Activated naive CD4-positive, alpha-beta T cell (primary cell): ENCODE measurements at places on chromosomes 16 and 17.

GRCh38 chr16:49586466-49587450 is 213.2 kb downstream of the C16orf78 start:
- DNase-seq: no peak

DNA sequence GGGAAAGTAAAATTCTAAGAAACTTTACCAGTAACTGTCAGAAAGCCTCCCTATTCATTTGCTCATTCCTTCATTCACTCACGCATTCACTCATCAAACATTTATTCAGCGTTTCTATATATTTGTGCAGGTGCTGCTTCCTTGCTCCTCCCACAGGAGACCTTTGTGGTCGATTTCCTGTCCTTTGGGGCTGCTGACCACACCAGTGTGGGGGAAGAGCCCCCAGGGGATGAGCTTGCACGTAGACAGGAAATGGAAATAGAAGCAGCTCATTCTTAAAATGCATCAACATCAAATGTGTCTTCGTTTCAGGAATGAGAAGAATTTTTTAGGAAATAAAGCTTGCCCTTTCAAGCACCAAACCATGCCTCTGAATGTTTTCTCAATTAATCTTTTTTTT is 9.6 kb downstream of the PIK3R6 start:
- DNase-seq: no peak

DNA sequence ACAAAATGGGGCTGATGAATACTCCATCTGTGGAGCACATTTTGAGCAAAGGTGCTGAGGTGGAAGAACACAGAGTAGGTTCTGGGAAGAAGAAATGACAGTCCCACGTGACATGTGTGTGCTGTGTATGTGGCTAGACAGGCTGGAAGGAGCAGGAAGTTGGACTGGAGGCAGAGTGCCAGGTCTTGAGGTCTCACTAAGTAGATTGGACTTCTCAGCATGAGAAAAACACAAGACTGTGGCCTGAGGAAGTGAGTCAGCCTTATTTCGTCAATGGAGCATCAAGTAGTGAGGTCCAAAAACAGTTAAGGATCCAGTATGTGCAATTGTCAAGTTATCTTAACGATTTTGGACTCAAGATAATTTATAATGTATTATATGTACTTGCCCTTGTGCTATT is 736.5 kb downstream of the KCNJ2 start:
- DNase-seq: no peak

GRCh38 chr17:36850790-36851189 is 86.5 kb upstream of the LHX1 start:
- DNase-seq: no peak

DNA sequence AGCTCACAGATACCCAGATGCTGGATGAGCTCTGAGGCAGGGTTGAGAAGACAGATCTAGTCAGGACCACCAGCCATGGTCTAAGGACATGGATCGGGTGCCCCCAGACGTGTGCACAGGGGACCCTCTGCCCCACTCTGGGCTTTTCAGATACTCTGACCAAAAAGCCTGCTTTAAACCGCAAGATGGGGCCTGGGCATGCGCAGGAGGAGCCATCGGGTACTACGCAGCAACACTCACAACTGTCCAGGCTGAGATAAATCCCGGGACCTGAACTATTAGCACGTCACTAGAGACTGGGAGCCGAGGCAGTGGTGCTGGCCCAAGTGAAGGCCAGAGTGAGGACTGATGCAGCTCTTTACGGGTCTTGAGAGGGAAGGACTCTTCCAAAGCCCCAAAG is 32.9 kb downstream of the SCNN1G start:
- no peak for DNase-seq

DNA sequence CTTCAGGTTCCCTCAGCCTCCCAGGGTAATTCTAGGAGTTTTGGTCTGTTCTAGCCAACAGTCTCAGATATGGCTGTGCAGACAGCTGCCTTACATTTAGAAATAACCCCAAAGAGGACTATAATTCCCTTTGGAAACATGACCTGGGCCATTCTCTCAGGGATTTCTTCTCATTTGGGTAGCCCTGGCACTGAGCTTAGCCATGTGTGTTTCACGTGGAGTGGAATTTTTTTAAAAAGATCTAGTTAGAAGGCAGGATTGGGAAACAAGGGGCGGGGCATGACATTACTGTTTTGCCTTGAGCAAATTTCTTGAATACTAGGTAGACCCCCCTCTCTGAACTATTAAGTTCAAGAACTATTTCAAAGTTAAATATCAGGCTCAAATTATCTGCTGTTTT is 29.6 kb upstream of the MRC2 start:
- DNase-seq: no peak

GRCh38 chr17:79036596-79036995 is 12.6 kb downstream of the C1QTNF1 start:
- no peak for DNase-seq

GRCh38 chr16:49835161-49835777 is 20.6 kb downstream of the ZNF423 start:
- DNase-seq: no peak

GRCh38 chr17:79438058-79438457 is 172.8 kb downstream of the RBFOX3 start:
- no peak for DNase-seq

GRCh38 chr17:74215342-74215727 is 2.0 kb downstream of the TTYH2 start:
- no peak for DNase-seq

- DNase-seq: no peak
Observed at GRCh38 chr16:55367301-55367811, 43.4 kb downstream of the IRX6 start.

- DNase-seq: no peak
Observed at GRCh38 chr16:10536814-10537389, 43.5 kb downstream of the EMP2 start.

DNA sequence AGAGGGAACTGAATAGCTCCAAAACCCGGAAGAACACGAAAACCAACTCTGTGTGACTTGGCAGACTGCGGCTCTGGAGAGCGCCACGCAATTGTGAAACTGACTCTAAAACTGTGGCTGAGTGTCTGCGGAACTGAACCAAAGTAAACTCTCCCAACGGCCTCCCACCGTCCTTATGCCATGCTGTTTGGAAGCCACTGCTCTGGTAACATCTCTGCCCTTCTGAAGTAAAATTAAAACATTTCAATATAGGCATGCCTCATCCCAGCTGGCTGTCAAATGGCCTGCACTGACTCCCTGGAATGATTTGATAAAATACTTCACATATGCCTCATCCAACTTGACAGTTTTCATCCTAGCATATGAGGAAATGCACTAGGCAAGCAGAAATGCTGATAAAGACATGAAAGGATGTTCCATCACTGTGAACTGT is 70.2 kb downstream of the PARN start:
- no peak for DNase-seq

GRCh38 chr16:81279392-81279791 is 35.4 kb upstream of the GAN start:
- no peak for DNase-seq

GRCh38 chr17:49789243-49789578 is 730 bp downstream of the KAT7 start:
- no peak for DNase-seq

- no peak for DNase-seq
Observed at GRCh38 chr16:74485916-74486315, 64.6 kb upstream of the CLEC18B start.

DNA sequence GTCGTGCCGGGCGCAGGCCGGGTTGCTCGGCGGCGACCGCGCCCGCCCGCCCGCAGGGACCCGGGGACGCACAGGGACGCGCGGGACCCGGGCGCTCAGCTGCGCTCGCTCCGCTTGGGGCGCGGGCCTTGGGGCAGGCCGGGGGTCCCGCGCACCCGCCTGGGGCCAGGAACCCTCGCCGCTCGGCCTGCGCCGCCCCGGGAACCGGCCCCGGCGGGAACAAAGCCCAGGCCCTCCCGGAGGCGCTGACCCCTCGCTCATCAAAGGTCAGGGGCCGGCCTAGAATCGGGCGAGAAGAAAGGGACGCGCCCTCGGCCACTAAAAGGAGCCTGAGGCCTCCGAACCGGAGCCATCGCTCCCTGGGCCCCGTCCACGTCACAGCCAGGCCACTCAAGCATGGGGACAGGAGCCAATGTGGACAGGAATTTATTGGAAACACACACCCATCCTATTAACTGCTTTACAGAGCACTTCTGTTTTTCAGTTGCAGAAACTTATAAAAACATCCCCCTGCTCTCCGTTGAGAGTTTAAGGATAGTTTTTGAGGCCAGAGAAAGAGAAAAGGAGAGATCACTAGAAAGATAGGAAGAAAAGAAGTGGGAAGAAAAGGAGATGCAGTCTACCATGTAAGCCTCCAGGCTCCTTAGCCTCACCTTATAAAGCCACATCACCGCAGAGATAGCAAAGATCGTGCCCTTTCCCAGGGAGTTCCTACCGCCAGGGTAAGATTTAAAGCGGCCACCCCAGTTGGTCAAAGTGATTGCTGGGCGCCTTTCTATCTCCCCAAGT is 558 bp upstream of the ZFHX3 start:
- DNase-seq: no peak

DNA sequence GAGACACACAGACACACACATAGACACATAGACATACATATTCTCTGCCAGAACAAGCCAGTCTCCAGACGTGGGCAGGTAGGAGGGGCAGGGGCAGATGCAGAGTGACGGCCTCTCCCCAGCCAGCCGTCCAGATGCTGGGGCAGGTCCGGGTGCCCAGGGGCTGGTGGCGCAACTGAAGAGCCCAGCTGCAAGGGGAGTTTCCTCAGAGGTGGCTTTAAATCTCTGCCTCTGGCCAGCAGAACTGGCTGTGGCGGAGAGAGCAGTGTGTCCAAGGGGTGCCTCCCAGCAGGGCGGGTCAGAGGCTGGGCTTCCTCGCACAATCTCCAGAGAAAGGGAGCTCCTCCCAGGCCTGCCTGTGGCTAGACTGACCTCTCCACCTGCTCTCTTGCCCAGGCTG is 9.4 kb upstream of the GCGR start:
- no peak for DNase-seq

GRCh38 chr16:84086341-84086740 is 30.4 kb downstream of the MBTPS1 start:
- no peak for DNase-seq

DNA sequence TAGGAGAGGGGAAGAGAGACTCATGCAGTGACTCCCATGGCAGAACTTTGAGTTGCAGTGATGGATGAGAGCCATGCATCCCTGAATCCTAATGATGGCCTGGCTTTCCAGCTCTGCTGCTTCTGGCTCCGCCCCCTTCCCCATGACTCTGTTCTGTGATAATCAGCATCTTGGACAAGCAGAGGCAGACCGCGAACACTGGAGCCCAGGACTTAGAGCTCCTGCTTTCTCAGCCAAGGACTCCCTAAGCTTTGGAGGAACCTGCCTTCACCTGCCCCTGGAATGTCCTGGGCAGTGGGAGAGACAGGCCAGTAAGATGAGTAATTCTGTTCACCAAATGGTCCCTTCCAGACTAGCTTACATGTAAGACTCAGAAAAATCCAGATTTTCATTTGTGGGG is 12.5 kb downstream of the CCDC92B start:
- no peak for DNase-seq

GRCh38 chr17:45675012-45675411 is 109.1 kb upstream of the CRHR1 start:
- DNase-seq: no peak

DNA sequence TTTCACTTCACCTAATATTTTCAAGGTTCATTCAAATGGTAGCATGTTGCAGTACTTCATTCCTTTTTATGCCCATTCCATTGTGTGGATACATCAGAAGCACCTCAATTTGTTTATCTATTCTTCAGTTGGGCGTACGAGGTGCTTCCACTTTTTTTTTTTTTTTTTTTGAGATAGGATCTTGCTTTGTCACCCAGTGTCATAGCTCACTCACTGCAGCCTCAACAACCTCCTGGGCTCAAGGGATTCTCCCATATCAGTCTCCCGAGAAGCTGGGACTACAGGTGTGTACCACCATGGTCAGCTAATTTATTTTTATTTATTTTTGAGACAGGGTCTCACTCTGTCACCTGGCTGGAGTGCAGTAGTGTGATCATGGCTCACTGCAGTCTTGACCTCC is 22.5 kb upstream of the SPNS3 start:
- no peak for DNase-seq

GRCh38 chr17:50367401-50367800 is 5.6 kb downstream of the MRPL27 start:
- no peak for DNase-seq

GRCh38 chr17:32152130-32152529 is 9.8 kb downstream of the RHOT1 start:
- DNase-seq: no peak

GRCh38 chr17:53696286-53696685 is 126.4 kb upstream of the KIF2B start:
- no peak for DNase-seq

GRCh38 chr17:44919411-44919810 is 4.1 kb upstream of the GFAP start:
- no peak for DNase-seq

GRCh38 chr16:84889066-84889465 is 69.3 kb downstream of the CRISPLD2 start:
- DNase-seq: no peak

DNA sequence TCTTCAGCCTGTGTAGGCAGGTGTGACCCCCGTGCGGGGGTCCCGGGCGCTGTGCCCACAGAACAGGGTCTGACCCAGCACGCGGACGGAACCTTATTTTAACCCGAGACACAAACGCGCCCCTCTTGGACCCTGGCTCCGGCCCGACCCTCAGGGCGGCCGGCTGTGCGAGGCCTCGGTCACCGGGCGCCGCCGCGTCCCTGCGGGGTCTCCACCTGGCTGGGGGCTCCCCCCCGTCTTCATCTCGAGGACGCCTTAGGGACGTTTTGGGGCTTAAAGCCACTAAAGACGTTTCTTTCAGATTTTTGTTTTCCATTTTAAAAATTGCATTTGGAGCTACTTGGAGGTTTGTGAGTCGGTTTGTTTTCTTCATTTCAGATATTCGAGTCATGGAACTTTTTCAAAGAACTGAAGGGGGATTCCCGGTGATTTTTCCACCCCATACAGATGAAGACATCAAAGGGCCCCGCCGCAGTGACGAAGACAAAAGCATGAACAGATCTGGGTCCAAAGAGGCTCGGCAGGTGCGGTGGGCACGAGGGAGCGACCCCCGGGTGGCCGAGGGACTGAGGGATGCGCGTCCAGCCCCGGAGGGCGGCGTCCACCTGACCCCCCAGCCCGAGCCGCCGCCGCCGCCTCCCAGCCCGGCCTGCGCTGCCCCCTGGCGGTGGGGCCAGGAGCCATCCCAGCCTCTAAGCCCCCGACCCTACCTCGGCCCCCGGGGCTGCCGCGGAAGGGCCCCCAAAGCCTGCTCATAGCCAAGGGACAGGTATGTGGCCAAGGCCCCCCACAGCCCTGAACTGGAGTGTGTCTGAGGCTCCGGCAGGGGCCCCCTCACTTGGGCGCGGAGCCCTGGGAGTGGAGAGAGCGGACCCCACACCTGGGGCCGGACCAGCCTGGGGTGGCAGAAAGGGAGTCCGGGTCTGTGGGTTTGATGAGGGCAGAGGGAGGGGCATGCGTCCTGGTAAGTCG is 3.8 kb upstream of the CD7 start:
- peak; percentile 58 for DNase-seq

GRCh38 chr17:63240106-63240505 is 206.0 kb downstream of the CYB561 start:
- no peak for DNase-seq
